ENCODE measurements at places on chromosomes 6 and 20.

DNA sequence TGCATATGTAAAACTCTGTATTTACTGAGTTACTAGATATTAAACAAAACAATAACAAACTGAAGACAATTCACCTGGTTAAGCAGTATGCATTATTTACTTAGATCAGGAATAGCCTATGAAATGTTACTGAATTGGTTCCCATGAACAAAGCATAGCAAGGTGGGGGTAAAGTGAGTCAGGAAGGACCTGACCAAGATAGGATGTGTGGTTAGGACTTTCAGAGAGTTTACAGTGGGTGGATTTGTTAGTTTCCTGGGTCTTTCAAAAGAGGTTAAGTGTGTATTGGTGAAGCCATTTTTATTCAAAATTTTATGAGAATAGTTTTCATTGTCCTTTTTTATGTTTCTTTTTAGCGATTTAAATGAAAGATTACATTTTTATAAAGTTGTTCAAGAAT is 32.9 kb downstream of the TBPL1 start:
- DNase-seq: no peak

DNA sequence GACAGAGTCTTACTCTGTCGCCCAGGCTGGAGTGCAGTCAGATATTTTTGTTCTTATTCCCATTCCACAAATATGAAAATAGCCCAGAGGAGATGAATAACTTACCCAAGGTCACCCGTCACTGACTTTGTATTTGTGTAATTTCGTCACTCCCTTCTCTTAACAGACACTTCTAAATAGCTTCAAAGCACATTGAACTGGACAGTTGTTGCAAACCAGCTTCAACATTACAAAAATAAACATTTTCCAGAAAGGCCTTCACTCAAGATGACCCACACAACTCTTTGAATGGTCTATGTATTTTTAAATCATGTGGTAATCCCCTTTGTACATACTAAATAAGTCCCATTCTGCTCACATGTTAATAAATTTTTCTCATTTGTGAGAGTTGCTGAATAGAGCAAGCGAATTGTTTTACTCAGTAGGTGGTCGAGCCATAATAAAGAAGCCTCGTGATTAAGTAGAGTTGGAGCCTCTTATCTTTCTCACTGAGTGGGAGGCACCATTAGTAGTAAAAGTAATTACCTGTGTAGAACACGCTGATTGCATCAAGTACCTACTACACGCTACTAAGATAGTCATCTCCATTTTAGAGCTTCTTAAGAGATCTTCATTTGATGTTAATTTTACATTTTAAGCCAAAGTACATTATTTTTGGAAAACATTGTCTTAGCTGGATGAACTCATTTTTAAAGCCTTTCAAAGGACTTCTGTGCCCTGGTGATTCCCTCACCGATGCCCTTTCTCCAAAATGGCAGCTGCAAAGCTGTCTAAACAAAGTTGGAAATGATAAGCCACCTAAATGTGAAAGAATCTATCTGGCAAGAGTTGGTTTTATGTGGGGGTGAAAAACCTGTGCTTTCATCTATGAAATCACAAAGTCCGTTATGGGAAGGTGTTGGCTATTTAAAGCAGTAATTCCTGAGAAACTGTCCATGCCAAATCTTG is 110.0 kb downstream of the TSHZ2 start:
- no peak for DNase-seq

DNA sequence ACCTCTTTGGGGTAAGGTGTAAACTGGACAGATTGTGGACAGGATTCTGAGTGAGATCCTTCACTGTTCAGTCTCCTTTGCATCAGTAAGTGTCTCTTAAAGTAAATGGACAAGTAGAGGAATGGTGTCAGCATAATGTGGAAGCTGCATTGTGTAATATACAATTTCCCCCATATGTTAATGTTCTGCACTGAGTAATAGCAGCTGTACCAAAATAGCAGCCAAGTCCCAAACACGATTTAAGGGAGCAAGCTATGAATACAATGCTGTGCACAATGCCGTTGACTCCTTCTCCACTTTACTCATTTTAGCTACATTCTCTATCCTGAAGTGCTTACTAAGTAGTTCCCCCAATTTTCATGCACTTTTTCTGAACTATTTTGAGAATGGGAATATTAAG is 21.1 kb upstream of the TRIM26 start:
- no peak for DNase-seq

DNA sequence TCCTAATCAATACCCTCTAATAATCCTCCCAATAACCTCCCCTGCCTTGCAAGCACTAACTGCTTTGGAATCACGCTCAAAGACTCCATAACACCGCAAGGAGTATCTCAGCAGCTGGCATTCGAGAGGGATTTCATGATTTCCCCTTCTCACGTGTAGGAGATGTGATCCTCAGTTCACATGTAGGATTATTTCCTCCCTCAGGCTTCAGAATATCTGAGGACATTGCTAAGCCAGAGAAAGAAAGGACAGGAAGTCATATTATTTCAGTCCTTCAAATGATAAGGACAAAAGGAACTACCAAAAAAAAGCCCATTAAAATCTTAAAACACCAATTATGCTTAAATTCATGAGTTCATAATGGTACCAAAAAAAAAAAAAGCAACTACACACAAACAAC is 122.9 kb downstream of the NFATC2 start:
- no peak for DNase-seq

GRCh38 chr6:50278663-50279062 is 228.9 kb upstream of the DEFB112 start:
- peak; percentile 51 for DNase-seq

GRCh38 chr6:112457886-112458285 is 110.8 kb downstream of the RFPL4B start:
- no peak for DNase-seq

GRCh38 chr20:17747431-17747846 is 47.7 kb downstream of the BANF2 start:
- no peak for DNase-seq

GRCh38 chr6:34341481-34341971 is 50.9 kb downstream of the NUDT3 start:
- DNase-seq: no peak

DNA sequence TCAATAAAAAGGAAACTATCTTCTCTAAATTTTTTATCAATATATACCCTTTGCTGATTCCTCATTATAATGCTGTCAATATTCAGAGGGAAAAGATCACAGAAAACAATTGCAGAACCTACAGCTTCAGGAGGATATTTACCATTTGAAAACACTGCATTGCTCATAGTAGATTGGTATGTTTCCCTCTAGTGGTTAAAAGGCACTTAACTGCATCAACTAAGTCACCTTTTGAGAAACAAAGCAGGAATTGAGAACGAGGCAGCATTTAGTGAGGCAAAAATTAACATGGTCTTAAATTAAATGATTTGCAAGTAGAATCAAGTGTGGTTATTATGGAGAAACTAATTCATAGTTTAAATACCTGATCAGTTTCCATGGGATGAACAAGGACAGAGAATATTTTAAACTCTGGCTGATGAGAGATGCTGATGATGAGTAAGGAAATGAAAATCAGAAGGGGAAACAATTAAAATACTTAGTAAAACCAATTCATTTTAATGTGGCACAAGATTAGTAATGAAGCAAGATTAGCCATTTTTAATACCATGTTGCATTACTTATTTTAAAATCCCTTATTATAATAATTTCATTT is 642.1 kb downstream of the EPHA7 start:
- peak; percentile 86 for DNase-seq

GRCh38 chr6:112241820-112242429 is 12.4 kb downstream of the LAMA4 start:
- DNase-seq: peak; percentile 16

DNA sequence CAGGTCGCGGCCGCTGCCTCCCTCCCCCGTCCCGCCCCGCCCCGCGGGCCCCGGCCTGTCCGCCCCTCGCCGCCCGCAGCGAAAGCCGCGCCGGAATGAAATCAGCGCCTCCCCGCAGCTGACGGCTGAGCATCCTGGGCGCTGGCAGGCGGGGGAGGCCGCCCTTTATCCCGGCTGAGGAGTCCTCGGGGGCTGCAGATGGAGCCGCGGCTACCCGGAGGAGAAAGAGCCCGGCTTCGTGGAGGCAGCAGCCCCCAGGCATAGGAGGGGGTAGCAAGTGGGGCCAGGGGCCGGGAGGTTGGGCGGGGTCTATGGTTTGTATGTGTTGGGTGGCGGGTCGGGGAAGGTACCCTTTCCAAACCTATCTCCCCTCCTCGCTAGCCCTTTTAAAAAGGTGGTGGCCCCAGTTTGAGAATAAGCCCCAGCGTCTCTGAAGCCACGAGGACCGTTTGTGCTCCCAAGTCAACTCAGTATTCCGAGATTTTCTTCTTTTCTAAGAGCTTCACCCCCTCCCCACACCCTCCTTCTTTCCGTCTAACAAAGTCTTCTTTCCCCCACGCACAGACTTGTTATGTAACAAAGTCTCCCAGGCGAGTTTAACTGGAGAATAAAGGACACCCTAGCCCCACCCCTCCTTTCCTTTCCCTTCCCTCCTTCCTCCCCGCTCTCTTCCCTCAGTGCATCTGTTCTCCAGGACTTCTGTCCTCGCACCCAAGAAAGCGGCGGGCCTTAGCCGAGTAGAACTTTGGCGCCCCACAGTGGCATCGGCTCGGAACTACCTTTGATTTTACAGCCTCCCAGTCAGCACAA is 11.0 kb downstream of the POU3F2 start:
- peak; percentile 87 for DNase-seq

GRCh38 chr20:9092113-9092512 is 23.2 kb downstream of the PLCB4 start:
- DNase-seq: no peak

DNA sequence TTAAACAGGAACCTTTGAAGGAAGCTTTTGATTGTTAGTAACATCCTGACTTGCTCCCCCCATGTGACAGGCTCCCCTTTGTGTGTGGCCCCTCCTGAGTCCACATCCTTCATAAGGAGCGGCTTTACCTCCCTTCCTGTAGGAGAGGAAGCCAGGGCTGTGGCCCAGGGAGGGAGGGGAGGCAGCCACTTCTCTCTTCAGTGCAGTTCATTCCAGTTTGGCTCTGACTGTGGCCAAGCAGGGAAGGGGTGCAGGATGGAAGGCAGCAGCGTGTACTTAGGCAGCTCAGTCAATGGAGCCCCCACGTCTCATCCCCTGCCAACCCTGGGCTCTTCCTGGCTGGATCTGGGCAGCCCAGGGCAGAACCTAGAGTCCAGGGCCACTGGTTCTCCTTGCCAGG is 295.2 kb downstream of the QKI start:
- DNase-seq: peak; percentile 47

DNA sequence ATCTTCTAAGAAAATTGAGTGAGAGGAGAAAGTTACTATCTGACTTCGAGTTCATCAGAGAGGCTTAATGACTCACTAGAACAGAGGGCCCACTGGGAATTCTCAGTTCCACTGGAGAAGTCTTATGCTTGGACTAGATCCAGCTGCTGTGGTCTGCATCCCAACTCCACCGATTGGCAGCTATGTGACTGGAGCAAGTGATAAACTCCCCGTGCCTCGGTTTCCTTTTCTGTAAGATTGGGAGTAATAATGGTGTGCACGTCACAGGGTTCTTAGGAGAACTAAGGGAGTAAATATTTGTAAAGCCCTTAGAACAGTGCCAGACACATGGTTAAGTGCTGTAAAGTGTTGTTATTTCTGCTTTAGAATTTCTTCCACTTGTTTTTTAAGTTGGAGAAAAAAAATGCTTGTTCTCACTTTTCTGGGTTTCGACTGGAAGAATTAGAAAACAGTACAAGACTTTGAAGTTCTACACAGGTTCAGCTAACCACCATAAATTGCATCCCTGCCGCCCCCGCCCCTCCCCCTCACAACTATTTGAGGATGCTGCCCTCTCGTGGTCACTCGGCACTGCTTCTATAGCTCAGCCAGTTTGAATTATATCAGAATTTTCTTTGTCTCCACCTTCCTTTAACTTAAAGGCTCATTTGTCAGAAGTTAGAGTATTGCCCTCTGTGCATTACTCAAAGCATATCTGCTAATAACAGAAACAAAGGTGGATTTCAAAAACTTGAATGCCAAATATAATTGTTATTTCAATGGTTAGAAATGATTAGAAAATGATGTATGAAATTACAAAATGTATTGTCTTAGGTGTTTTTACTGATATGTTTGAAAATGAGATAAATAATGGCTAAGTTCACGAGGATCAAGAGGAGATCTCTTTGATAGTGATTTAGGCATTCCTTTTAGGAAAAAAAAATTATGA is 95.0 kb upstream of the IFNGR1 start:
- DNase-seq: peak; percentile 88

- no peak for DNase-seq
Observed at GRCh38 chr6:164640956-164641355, 668.4 kb downstream of the C6orf118 start.

DNA sequence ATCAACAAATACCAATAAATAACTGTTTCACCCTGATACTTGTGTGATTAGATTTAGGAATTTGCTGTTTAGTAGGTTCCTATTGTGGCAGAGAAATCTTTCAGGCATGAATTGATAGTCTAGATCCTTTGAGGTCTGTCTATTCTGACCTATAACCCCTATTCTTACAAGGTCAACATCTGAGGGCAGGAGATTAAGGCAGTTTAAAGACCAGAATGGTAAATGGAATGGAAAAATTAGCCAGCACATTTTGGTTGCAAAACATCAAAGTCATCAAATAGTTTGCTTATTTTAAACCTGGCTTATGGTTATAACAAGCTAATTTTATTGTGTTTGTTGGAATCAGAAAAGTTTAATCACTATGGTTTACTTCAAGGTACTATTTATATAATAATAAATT is 78.4 kb downstream of the LIN28B start:
- no peak for DNase-seq

GRCh38 chr20:63092660-63093215 is 86.0 kb upstream of the BHLHE23 start:
- DNase-seq: no peak

GRCh38 chr6:13491538-13491937 is 4.1 kb upstream of the GFOD1 start:
- no peak for DNase-seq

GRCh38 chr6:99905209-99906106 is 88.6 kb downstream of the MCHR2 start:
- peak; percentile 67 for DNase-seq

DNA sequence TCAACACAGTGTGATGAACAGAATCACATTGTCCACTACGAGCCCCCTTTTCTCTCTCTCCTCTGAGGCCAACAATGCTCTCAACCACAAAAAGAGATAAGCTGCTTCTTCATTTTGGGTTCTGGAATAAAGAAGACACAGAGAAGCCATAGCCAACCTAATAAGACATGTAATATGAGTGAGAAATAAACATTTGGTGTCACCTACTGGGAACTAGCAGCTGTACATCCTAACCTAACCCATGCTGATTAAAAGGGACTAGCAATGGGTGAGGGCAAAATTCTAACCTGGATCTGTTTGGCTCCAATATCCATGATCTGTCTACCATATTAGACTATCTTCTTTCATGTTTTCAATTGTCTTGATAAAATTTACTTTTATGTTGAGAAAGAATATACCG is 369.1 kb upstream of the MARCKS start:
- DNase-seq: no peak

DNA sequence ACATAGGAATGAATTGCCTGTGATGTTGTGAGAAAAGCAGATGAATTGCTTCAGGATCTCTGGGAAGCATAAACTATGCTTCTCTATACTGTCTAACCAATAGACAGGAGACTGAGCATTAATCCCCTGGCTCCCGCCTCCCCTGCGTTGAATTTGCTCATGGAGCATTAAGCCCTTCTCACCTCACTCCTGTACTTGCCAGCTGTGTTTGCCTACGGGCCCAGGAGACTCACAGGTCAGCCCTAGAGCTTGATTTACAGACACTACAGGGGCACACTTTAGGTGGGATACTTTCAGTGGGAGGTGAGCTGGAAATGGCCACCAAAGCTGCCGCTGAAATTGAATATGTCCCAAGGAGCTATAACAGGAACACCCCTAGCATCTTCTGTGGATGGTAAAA is 418.7 kb downstream of the CBLN4 start:
- DNase-seq: no peak

GRCh38 chr6:109484122-109484521 is 1.1 kb upstream of the ZBTB24 start:
- no peak for DNase-seq

Data from Kasumi-1 (cell line).